ENCODE measurements at places on chromosomes 13 and 19.

- no peak for DNase-seq
Measured at GRCh38 chr19:31269425-31270127, 79.7 kb downstream of the TSHZ3 start.

GRCh38 chr13:87678372-87678752 lies 7.2 kb downstream of the SLITRK5 start:
- no peak for DNase-seq

DNA sequence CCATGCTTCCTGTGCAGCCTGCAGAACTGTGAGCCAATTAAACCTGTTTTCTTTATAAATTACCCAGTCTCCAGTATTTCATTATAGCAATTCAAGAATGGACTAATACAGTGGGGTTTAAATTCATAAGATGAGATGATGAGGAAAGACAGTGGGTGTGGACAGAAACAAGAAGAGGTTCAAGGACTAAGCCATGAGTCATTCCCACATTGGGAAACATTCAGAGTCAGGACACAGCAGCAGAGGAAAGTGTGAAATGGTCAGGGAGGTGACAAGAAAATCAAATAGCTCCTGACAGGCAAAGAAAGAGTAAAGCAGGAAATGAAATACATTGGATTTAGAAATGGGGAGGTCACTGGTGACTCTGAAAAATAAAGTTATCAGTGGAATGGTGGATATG lies 9.1 kb downstream of the ZNF841 start:
- no peak for DNase-seq

- no peak for DNase-seq
Measured at GRCh38 chr13:40812724-40813445, 23.5 kb downstream of the SLC25A15 start.

DNA sequence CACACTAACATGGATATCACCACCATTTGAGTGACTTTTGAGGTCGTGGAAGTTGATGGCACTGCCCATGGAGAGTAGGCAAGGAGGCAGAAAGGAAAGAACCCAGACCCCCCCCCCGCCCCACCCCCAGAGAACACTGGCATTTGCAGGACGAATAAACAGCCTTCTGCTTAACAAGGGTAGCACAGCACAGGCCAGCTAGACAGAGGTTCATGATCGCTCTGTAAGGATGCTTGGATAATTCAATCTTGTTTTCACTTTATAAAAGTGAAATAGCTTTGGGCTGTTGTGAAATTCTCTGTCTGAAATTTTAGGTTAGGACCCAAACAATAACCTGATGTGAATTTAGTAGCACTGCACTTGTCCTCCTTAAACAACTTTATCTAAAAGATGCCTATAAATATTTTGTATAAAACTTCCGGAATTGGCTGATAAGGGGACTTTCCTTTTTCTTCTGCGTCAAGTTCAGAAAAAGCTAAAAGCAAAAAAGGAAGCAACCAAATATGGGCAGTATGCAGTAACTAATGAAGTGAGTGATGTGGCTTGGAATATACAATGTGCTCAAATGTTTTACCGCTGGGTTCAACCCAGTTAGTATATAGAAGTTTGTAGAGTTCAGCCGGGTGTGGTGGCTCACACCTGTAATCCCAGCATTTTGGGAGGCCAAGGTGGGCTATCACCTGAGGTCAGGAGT lies 163.7 kb downstream of the SHISA2 start:
- DNase-seq: no peak

- DNase-seq: no peak
Measured at GRCh38 chr13:20608438-20609020, 41.6 kb downstream of the IFT88 start.

DNA sequence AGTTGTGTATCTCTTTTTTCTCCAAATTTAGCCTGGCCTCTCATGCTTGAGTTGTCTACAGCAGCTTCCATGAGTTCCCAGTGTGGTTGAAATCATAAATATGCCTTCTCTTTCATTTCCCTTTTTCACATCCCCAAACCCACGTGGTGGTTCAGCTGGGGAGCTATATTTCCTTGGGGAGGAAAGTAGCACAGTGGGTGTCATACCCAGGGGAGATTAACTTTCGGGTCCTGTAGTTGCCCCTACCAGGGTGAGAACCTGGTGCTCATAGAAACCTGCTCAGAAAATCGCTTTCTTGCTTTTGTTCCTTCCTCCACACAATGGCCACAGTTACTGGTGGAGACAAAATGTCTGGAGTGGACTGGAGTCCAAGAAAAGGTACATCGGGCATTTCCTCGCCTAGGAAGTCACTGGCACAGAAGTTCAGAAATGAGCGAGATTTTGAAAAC lies 7.0 kb upstream of the LILRA4 start:
- DNase-seq: no peak

DNA sequence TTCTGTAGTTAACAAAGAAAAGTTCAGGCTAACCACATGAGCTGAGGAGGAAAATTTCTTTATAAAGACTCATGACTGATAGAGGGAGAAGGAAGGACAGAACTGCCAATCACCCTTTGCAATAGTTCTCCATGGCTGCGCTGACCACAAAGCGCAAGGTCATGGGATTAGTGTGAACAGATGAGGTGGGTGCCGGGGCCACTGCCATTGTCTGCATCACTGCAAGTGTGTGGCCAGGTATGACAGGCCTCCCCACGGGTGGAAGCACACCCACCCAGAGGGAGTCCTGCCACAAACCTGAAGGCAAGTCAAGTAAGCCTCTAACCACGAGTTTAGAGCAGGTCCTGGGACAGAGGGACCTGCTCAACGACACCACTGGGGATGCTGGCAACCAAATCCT lies 128.1 kb downstream of the TUBA3C start:
- no peak for DNase-seq

DNA sequence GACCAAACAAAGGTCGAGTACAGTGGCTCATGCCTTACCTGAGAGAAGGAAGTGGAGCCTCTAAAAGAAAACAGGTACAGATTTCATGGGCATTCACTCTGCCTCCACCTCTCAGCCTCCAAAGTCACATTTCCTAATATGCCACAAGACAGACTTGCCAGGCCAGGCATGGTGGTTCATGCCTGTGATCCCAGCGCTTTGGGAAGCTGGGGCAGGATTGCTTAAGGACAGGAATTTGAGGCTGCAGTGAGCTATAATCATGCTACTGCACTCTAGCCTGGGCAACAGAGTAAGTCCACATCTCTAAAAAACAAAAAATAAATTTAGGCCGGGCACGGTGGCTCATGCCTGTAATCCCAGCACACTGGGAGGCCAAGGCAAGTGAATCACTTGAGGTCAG lies 10.9 kb upstream of the DNMT1 start:
- no peak for DNase-seq

DNA sequence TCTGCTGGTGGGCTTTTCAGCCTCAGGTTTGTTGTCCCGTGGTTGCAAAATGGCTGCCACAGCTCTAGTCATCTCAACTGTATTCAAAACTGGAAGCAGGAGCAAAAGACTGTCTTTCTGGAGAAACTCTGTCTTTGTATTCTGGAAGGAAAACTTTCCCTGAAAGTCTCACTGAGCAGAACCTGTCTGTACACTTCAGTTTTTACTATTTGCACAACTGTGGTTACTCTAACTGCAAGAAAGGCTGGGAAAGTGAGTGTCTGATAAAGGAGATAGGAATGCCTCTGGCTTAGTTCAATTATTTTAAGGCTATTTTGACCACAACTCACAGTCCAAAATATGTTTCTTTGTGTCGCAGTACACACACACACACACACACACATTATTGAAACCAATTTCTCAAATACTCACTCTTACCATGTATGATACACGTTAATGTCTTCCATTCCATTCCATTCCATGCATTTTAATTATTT lies 49.7 kb upstream of the EHD2 start:
- DNase-seq: no peak

- DNase-seq: no peak
Measured at GRCh38 chr19:33947265-33947964, 150.7 kb downstream of the KCTD15 start.

GRCh38 chr19:39080431-39080830 lies 3.7 kb upstream of the ACP7 start:
- no peak for DNase-seq

GRCh38 chr19:2150794-2151338 lies 500 bp downstream of the AP3D1 start:
- no peak for DNase-seq

DNA sequence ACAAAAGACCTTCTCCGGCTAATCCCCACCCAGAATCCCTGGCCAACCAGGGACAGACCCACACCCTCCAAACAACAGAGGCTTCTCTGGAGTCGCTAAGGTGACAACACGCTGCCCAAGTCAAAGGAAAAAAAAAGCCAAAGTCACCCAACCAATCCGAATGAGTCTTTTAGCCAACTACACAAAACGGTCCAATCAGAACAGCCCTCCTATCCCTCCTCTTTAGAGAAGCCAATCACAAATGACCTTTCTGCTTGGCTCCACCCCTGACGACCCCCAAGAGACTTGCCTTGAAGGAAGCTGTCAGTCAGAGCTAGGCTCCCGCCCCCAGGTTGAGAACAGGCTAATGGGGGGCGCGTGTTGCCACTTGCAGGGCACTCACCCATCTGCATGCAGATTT lies 6.6 kb upstream of the FBXW9 start:
- no peak for DNase-seq

DNA sequence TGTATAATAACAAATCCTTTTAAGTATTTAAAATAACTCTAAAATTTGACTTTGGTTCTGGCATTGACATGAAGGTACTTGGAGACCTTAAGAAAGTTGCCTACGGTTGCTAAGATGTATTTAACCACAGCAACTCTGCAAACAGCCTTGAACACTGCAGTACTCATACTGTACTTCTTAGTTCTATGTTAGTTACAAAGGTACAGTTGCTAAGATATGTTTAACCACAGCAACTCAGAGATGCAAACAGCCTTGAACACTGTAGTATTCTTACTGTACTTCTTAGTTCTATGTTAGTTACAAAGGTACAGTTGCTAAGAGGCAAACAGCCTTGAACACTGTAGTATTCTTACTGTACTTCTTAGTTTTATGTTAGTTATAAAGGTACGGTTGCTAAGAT lies 268.3 kb upstream of the MIR17HG start:
- DNase-seq: no peak

GRCh38 chr13:86757236-86757978 lies 913.8 kb upstream of the SLITRK5 start:
- DNase-seq: no peak

DNA sequence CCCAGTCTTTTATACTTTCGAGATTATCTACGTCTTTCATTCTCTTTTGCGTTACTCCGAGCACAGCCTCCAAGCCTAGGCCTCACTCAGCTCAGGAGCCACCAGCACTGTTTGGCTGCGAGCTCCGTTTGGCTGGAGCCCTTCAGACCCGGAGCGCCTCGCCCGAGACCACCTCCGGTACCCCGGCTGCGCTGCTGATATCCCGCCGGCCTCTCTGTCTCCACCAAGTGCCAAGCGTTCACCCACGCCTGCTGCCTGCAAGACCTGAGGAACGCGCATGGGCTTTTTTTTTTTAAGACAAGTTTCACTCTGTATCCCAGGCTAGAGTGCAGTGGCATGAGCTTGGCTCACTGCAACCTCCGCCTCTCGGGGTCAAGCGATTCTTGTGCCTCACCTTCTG lies 14.1 kb upstream of the ZNF177 start:
- DNase-seq: no peak

DNA sequence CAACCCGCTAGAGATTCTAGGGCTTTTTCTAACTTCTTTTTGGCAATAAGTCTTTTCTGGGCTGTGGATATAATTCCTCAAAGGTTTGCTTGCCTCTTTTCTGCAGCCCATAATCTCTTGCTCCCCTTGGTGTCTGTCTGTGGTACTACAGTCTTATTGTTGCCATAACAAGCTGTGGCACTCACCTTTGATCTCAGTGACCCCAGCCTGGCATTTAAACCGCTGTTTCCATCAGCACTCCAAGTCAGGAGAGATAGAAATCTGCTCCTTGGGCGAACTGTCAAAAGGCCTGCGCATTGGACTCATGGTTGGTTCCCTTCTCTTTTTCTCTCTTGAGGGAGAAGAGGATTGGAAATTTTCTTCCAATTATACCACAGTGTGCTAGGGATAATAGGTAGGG lies 14.5 kb upstream of the MPHOSPH8 start:
- DNase-seq: no peak

GRCh38 chr19:47324502-47324901 lies 7.5 kb upstream of the C5AR2 start:
- no peak for DNase-seq
